ENCODE measurements at places on chromosomes 1 and 21. TPM values are rescaled to one million over a fixed set of nuclear protein-coding genes. Genes with fewer than 3 reads are reported as not detected.

The ANP32E gene
- 95.3 TPM for total RNA-seq

GRCh38 chr1:93729502-93729901 lies 47.9 kb upstream of the BCAR3 start:
- no peak for DNase-seq

GRCh38 chr1:167564612-167565270 lies 11.2 kb upstream of the CREG1 start:
- no peak for DNase-seq

- DNase-seq = no peak
Measured at GRCh38 chr1:77200806-77201205, 18.4 kb downstream of the PIGK start.

DNA sequence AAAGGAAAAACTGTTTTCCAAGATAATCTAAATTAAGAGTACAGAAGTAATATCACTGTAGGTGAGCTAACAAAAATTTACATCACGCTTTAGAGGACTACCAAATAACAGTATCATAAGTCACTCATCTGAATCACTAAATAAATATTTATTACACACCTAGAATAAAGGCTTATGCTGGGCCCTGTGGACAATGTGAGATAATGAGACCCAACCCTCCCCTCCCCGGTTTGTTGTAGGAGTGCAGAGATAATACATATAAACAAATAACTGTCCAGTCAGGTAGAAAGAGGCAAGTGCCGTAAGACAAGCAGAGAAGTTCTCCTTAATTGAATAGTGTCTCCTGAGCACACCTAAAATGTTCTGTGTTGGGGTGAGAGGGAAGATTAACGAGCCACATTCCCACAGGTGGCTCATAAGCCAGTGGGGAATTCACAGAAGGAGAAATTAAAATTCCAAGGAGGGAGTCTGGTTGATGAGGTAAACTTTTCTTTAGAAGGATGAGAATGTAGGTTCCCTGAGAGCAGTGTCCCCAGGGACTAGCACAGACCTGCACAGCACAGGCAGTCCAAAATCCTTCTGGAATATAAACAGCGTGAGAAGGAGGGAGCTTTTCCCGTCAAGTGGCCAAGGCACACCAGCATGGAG lies 241.4 kb downstream of the NFIA start:
- DNase-seq = no peak

DNA sequence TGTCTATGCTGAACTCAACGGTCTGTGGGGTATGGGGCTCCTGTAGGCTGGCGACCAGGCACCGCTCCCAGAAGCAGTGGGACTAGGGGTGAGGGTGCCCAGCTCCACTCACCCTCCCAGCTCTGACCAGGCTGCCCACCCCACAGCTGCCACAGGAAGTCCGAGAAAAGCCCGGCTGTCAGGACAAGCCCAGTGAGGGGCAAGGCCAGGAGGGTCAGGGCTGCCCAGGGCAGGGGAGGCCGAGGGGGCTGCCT lies 3.5 kb upstream of the TMEM52 start:
- DNase-seq = no peak

- peak; percentile 44 for DNase-seq
Measured at GRCh38 chr1:27574871-27575831, 28.8 kb downstream of the AHDC1 start.

The RGS16 gene
- 5.0 TPM for total RNA-seq
